ENCODE measurements at places on chromosomes 16 and 17.

GRCh38 chr17:1852327-1852726 lies 22.5 kb downstream of the RPA1 start:
- DNase-seq: no peak

GRCh38 chr17:27762527-27763305 lies 37.6 kb downstream of the NOS2 start:
- peak; percentile 49 for DNase-seq

DNA sequence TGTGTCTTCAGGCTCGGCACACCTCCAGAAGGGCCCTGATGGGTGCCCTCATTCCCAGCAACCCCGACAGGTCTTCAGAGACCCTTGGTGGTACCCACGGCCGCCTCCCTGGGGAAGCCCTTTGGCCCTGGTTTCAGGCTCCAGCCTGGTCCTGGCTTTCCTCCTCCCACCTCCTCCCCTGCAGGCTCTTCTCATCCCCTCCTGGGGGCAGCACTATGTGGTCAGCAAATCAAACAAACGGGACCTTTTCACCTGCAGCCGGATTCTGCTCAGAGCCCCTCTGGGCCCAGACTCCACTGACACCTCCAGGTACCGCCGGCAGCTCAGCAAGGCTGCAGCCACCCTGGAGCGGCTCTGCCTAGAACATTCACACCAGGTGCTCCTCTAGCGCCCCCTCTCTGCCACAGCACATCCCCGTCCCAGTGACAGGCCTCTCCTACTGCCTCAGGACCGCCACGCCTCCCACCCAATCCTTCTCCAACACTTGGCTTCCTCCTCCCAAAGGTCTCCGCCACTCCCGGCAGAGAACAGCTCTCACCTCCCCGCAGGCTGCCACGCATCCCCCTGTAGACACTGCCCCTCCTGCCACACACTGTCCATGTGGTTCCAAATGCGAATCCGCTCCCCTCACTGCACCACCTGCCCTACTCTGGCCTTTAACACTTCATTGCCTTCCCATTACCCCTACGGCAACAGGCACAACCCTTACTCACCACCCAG lies 12.0 kb downstream of the CORO7 start:
- peak; percentile 21 for DNase-seq

GRCh38 chr16:8708536-8708935 lies 34.1 kb downstream of the ABAT start:
- DNase-seq: no peak

DNA sequence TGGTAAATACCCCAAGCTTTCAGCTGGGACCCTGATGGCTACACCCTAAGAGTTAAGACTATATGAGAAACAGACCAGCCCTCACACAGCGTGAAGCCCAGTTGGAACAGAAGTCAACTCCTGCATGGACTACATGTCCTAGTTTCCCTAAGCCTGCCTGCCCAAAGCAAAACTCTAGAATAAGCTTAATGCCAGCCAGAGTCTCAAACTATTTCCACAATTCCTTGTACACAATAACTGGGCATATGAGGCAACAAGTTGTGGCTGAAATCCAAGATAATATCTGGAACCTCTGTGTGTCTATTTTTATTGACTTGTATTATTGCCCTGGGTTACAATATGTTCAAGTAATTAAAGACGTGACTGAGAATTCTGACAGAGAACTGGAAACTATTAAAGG lies 19.4 kb downstream of the MYH10 start:
- DNase-seq: no peak

GRCh38 chr17:19703828-19704613 lies 12.4 kb downstream of the SLC47A2 start:
- DNase-seq: no peak

GRCh38 chr16:80198311-80199299 lies 342.2 kb upstream of the DYNLRB2 start:
- no peak for DNase-seq

DNA sequence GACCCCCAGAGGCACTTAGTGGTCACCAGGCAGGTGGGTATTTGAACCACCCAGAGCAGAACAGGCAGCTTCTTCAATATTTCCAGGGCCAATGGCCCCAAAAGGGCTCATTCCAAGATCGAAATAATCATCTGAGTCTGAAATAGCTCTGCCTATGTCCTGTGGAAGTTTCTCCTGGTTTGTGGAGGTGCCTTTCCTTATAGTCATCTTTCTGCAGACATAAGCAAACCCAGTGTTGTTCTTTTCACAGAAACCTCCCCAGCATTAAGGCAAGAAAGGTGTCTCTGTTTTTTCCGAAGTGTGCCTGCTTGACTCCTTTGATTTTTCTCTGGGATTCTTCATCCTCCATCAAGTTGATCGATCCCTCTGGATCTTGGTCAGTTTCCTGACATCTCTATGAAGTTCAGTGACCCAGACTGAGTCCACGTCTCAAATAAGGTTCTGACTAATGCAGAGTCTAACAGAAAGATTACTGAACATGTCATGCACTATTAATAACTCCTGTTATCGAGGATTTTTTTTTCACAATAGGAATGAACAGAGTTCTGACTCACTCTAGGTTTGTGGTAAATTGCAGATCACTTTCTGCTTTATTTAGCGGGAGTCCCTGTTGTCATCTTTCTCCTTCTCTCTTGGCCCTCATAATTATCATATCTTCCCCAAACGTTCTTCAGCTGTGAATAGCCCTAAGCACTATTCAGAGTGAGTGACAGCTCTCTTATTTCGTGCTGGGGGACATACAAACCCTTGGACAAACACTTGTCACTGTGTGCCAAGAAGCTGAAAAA lies 1.5 kb downstream of the LRRC3C start:
- peak; percentile 93 for DNase-seq

- DNase-seq: peak; percentile 62
These were observed 3.0 kb downstream of the CDH1 start for GRCh38 chr16:68739964-68740627.

- no peak for DNase-seq
These were observed 27.3 kb downstream of the TTYH2 start for GRCh38 chr17:74240618-74241205.

- DNase-seq: peak; percentile 51
These were observed 54.5 kb downstream of the NDE1 start for GRCh38 chr16:15704545-15704987.

GRCh38 chr17:34607917-34608316 lies 28.5 kb downstream of the TMEM132E start:
- no peak for DNase-seq

DNA sequence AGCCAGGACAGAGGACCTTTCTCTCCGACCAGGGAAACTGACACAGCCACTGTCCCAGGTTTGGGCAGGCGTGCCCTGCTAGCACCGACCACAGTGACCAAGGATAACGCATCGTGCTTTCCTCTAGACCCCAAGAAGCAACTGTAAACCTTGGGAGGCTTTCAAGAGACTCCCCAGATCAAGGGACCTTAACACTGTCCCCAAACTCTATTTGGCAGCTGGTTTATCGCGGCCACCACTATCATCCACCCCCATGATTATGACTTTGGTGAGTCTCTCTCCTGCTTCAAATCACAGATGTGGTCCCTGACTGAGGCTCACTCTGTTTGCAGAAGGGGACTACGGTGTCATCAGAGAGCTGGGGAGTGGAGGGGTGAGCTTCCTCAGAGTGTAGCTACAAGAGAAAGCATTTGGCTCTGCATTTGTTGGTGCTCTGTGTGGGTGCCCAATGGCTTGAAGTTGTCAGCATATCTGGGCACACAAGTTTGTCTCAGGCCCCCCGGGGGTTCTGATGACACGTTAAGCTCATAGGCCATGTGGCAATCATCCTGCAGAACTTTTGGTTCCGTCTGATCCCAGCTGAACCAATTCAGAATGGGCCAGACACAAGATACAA lies 408.0 kb downstream of the SLC39A11 start:
- no peak for DNase-seq

- no peak for DNase-seq
These were observed 218.8 kb downstream of the SNX29 start for GRCh38 chr16:12195296-12195695.

GRCh38 chr17:14123619-14124278 lies 54.4 kb downstream of the COX10 start:
- DNase-seq: no peak

- DNase-seq: no peak
These were observed 13.7 kb upstream of the ITGA3 start for GRCh38 chr17:50042211-50042610.
